Left kidney (tissue), 8 donors: ENCODE measurements at places on chromosomes 16 and 17.

GRCh38 chr16:674968-675883 is at the start of gene RHBDL1:
Gene RHBDL1 (plus strand): TSS chr16:675671. CDS start chr16:675791, 120 bp downstream.
- DNase-seq = no peak

GRCh38 chr16:87317750-87318644 is 805 bp upstream of the C16orf95 start:
- DNase-seq = peak; percentile 45

DNA sequence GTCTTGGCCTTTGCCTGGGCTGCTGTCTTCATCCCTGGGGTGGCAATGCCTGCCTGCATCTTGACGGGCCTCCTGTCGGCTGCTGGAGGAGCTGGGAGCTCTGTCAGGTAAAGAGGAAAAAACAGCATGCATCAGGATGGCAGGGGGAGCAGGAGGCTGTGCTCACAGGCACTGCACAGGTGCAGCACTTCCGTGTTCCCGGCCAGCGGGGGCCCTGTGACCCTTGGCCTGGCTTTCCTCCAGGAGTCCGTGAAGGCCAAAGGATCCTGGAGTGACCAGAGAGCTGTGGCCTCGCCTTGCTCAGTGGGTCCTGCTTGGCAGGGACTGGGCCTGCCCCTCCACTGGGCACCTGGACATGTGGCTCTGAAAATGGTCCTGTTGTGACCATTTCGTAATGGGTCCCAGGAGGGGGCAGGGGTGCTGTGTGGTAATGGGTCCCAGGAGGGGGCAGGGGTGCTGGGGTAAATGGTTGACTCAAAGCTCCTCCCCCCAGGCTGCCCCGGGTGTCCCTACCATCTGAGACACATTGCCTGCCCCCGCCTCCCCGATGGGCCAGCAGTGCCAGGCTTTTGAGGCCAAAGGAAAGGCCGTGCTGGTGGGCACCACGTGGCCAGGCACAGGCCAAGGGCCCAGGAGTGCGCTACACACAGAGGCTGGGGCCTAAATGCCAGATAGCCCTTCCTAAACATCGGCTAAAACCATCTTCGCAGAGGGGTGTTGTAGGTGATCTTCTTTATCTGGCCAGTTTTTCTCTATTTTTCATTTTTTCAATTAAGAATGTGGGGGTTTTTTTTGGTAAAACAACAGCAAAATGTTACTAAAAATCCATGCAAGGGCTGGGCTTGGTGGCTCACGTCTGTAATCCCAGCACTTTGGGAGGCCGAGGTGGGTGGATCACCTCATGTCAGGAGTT is 4.0 kb upstream of the FASN start:
- DNase-seq = no peak

GRCh38 chr17:15442311-15443180 is 24.9 kb downstream of the CDRT4 start:
- no peak for DNase-seq

- no peak for DNase-seq
Observed at GRCh38 chr16:19588661-19589060, 33.2 kb downstream of the VPS35L start.

GRCh38 chr16:17324451-17324850 is 146.3 kb downstream of the XYLT1 start:
- no peak for DNase-seq

- DNase-seq = no peak
Observed at GRCh38 chr17:74394275-74394950, 27.1 kb downstream of the GPR142 start.

DNA sequence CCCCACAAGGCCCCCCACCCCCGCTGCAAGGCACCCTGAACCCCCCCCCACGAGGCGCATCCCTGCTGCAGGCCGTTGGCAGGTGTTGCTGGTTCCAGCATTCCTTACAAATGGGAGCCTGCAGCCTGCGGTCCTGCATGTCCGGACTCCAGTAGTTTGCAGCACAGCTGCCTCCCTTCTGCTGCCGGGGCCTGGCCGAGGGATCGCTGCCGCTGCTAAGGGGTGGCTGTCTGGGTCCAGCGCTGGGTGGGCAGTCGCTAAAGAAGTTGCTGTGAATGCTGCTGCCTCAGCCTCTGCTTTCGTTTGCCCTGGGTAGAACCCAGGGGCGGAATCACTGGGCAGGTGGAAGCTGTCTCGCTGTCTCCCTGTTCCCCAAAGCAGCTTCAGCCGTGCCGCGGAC is 11.8 kb downstream of the UTS2R start:
- DNase-seq = no peak

GRCh38 chr17:27491713-27492190 is 35.5 kb downstream of the KSR1 start:
- DNase-seq = peak; percentile 46

DNA sequence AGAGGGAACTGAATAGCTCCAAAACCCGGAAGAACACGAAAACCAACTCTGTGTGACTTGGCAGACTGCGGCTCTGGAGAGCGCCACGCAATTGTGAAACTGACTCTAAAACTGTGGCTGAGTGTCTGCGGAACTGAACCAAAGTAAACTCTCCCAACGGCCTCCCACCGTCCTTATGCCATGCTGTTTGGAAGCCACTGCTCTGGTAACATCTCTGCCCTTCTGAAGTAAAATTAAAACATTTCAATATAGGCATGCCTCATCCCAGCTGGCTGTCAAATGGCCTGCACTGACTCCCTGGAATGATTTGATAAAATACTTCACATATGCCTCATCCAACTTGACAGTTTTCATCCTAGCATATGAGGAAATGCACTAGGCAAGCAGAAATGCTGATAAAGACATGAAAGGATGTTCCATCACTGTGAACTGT is 70.2 kb downstream of the PARN start:
- no peak for DNase-seq

GRCh38 chr16:55832773-55833691 is at the start of gene CES1:
Gene CES1 (minus strand): TSS chr16:55833096. CDS start chr16:55833055, 41 bp downstream.
- no peak for DNase-seq

DNA sequence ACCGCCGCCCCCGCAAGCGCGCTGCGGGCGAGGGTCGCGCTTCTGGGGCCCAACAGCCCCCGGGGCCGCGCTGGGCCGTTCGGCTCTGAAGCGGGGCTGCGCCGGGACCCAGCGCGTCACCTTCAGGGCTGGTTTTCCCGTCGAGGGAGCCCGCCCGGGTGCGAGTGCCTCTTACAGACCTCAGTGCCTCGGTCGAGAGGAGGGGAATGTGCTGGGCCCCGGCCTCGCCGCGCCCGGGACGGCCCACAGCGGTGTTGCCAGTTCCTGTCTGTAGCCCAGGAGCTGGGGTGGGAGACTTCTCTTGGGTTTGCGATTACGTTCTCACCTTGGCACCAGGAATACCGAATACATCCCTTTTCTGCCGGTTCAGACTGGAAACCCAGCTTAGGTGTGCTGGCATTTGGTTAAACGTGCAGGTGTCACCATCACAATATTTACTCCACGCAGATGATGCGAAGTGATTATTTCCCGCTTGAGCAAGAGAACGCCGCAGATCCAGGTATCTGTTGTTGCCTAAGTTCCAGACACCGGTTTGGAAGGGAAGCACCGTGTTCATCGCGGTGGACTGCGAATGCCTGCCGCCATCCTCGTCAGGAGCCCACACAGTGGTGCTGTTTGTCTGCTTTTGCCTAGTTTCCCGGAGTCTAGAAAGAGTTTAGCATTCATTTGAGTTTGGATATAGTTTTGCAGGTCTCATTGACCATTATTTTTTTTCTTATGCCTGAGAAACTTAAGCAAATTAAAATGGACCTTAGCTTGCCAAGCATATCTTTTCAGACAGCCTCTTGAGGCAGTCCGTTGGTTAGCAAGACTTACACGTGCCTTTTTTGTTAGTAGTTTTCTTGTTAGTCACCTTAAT is 914 bp downstream of the MAP1LC3B start:
- DNase-seq = no peak

GRCh38 chr16:49399594-49400364 is 26.2 kb downstream of the C16orf78 start:
- no peak for DNase-seq

GRCh38 chr17:1203111-1203966 is 23.6 kb upstream of the ABR start:
- DNase-seq = no peak

DNA sequence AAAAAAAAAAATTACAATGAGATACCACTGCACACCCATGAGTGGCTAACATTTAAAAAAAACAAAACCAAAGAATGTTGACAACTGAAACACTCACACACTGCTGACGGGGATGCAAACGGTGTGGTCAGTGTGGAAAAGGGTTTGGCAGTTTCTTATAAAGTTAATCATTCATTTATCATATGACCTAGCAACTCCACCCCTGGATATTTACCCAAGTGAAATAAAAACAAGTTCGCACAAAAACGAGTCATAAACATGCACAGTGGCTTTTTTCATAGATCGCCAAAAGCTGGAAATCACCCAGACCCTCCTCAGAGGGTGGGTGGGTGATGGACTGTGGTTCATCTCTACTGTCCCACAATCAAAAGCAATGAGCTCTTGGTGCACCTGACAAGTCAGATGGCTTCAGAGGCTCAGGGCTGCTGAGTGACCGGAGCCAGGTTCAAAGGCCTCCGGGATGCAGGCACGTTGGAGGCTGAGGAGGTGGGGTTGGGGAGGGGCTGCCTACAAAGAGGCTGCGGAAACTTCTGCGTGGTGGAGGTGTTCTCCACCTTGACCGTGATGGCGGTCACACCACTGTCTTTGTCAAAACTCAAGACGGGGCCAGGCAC is 14.2 kb downstream of the RAB40B start:
- DNase-seq = no peak

DNA sequence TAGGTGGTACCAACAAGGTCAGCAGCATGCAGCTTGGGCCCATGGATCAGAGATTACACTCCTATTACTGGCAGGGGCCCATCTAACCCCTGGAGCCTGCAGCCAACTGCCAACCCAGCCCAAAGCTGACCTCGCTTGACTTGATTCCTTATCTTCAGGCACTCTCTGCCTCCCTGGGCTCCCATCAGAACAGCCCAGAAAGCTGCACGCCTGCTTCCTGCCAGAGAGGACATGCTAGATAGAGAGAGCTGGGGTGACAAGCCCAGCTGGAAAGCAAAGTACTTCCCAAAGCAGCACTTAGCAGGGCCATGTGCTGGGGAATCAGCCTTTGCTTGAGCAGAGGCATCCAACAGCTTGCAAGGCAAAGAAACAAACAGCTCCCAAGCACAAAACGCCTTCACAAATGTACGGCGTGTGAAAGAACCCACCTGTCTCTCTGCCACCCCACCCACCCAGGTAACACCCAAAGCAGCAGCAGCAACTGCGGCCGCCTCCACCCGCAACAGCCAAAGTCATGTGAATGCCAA is 74.2 kb upstream of the NLK start:
- DNase-seq = no peak

DNA sequence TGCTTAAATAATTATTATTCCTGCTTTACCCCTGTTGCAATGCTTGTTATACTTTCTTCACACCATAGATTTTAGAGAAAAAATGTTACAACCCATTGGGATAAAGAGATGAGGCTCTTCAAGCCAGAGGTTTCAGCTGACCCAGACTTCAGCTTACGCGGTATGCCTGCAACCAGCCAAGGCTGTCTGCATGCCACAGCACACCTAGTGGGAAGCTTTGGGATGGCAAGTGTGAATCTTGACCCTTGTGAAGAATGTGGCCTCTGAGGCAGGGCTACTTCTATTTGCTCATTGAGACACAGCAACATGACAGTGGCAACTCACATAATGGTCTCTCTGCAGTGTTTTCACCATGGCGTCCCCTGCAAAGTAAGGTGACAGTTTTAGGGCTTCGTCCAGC is 193.9 kb upstream of the PIRT start:
- DNase-seq = no peak

DNA sequence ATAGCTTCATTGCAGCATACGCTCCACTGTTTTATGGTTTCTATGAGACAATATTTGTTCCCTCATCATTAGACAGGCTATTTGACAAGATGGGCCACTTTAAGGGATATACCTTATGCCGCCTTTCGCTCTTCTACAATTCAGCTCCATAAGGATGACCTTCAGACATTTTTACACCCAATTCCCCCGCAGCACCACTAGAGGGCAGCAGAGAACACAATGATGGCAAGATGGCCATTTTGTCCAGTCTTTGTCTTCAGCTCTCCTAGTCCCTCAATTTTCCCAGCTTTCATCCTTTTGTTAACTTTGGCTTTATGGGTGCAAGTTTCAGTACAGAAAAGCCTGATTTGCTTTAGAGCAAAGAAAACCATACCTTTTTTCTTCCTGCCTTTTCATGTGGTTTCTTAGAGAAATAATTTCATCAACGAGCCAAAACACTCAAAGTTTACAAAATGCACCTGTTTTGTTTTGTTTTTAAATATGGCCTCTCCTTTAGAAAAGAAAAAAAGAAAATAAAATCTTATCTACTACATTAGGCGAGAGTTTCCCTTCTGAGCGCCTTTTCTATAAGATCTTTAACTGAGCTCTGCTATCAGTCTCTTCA is 355.3 kb downstream of the TOX3 start:
- peak; percentile 73 for DNase-seq

DNA sequence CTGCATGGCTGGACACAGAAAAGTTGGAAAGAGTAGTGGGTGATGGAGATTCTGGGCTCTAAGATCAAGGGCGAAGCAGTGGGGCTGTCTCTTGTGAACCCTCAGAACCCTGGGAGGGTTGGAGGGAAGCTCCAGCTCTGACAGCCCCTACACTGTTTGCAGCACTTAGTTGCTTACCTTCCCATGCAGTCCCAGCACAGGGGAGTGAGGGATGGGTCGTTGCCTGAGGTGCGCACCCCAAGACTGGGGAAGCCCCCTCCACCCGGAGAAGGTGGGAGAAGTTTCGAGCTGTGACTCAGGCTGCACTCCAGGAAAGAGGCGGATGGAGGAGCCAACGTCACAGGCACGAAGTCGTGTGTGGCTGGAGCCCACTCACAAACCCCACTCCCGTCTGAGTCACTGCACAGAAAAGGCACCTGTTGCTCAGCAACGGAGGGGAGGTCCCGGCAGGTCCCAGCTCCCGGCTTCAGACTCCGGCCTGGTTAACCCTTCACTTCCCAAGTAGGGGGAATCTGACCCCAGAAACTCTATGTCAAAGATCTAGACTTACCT is 60.1 kb downstream of the AIPL1 start:
- DNase-seq = peak; percentile 60

GRCh38 chr17:20779521-20779920 is 200.0 kb downstream of the CDRT15L2 start:
- DNase-seq = no peak

DNA sequence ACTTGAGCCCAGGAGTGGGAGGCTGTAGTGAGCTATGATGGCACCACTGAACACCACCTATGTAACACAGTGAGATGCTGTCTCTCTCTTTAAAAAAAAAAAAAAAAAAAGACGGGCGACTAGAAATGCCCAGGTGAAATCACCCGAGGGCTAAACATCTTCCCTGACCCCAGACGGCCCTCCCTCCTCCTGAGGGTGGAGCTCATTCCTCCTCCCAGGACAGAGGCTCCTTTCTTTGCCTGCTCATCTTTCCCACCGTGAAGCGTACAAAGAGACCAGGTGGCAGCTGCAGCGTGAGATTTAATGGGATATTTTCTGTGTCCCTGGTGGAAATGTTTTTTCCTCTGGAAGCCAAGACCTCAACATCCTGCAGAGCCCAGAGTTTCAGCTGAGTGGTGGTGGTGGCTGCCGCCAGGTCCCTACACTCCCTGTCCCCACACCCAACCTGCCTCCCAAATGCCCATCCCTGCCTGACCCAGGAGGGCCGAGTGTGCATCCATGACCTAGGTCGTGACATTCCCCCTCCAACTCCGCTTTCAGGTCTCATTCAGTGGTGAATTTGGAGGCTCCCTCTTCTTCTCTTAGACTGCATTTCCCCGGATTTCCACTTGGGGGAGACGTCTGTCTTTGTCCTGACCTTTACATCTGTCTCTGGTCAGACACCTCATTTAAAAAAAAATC is 14.4 kb upstream of the GPRC5B start:
- peak; percentile 44 for DNase-seq

GRCh38 chr16:1469693-1470201 is 5.1 kb downstream of the CLCN7 start:
- no peak for DNase-seq

- DNase-seq = no peak
Observed at GRCh38 chr17:28963055-28963611, 11.8 kb upstream of the PHF12 start.
